ENCODE measurements at places on chromosomes 6 and 20.

DNA sequence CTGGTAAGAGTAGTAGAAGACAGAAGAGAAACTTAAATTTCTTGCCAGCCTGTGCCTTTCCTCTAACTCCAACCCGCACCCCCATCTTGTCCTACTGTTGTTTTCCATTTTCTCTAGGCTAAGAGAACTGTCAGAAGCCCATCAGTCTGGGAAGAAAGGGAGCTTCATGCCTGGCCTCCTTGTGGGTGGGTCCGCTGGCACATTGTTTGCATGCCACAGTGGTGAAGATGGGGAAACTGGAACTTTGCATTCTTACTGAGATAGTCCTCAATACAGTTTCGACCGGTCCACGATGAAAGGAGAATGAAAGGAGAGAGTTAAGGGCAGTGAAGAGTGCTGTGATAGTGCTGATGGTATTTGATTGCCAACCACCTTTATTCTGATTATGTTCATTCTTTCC lies 103.1 kb downstream of the TCP11 start:
- no peak for DNase-seq

DNA sequence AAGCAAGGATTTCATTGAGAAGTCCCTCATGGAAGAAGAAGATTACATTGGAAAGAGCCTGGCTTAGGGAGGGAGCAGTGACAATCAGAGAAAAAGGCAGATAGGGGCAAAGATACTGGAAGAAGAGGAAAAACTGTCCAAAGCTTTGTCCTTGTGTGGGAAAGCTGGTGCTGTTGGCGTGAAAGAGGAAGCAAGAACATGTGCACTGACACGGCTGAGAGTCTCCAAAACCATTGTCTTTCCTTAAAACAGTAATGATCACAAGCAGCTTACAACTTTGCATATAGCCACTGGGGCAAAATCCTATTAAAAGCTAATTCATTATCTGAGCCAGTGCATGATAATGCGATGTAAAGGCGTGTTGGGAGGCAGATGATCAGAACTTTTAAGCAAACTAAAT lies 85.1 kb upstream of the ESR1 start:
- DNase-seq, result no peak

DNA sequence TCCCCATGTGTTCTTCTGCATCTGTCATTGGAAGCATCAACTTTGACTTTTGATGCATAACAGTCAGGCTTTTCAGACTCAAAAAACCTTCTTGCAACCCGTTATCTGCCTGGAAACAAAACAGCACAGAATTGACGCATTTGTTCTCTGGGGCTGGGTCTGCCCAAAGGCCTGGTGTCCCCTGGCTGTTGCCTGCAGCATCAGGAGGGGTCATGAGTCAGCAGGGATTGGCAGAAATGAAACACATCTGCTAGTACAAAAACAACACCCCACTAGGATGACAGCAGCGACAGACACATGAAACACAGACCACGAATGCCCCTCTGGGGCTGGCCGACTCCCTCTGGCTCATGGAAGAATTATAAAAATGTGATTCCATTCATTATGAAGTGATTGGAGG lies 157.6 kb upstream of the INSM1 start:
- no peak for DNase-seq

GRCh38 chr6:57147955-57148858 lies 23.9 kb upstream of the BAG2 start:
- no peak for DNase-seq

- no peak for DNase-seq
Measured at GRCh38 chr6:8157839-8158238, 55.5 kb upstream of the EEF1E1 start.

DNA sequence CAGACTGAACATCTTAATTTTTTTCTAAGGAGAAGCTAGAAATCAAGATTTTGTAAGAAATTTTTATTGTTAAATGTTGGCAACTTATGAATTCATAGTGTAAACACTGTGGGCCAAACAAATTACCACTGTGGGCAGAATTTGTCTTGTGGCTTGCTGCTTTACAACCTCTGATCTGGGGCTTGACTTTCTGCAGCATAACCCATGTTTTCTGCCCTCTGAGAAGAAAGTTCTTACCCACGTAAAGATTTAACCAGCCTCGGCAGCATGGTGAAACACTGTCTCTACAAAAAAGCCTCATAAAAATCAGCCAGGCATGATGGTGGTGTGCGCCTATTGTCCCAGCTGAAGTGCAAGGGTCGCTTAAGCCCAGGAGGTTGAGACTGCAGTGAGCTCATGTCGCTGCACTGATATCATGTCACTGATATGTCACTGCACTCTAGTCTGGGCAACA lies 12.9 kb downstream of the ITCH start:
- no peak for DNase-seq

DNA sequence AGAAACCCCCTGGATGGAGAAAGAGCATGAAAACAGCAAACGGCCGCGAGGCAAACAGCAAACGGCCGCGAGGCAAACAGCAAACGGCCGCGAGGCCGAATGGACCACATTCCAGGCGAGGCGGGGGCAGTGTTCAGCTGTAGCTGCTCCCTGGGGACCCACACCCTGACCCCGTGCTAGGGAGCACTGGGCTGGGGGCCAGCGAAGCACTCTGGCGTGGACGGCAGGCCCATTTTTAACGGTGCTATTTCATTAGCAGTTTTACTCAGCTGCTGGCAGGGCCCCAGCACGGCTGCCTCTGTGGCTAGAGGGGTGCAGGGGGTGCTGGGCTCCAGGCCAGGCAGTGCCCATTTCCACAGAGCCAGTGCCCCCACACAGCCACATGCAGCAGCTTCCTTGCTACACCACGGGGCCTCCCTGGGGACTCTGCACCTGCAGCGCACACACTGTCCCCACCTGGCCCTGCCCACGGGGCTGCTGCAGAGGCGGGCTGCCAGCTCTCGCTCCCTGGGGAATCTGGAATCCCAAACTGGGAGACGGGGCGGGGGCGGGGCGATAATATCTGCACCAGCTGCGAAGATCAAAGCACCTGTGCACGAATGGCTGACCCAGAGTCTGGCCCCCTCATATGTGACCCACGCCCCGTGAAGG lies 35.6 kb upstream of the SLCO4A1 start:
- DNase-seq, result peak; percentile 43

GRCh38 chr20:3433744-3434143 lies 26.3 kb upstream of the DNAAF9 start:
- no peak for DNase-seq

DNA sequence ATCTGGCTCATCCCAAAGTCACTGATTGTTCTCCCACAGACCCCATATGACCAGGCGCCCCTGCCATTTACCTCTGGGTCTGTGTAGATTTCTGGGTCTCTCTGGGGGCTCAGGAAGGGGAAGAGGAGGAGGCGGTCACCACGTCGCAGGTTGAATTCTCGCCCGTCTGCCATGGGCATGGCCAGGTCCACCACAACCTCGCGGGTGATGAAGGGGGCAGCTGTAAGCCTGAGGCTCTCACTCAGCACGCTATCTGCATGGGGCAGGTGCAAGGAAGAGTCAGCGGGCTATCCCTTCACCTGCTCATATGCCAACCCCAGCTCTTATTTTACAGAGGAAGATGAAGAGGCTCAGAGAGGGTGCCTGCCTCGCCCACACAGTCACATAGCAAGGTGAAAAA lies 30.5 kb upstream of the KCNB1 start:
- no peak for DNase-seq

- no peak for DNase-seq
Measured at GRCh38 chr6:110550353-110550752, 73.9 kb upstream of the SLC22A16 start.

DNA sequence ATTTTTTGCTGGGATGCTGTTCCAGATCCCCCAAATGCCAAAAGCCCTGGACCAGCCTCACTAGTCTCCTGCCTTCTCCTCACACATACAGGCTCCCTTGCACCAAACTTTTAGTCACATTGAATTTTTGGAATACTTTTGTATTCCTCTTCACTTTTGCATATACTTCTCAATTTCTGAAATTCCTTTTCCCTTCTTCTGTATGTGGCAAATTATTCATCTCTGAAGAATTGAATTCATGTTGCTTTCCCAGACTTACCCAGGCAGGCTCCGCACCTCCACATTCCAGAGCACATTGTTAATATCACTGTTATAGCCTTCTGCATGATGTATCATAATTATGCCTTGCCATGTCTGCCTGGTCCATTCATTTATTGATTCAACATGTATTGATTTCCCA lies 255.3 kb upstream of the POU3F2 start:
- DNase-seq, result no peak

DNA sequence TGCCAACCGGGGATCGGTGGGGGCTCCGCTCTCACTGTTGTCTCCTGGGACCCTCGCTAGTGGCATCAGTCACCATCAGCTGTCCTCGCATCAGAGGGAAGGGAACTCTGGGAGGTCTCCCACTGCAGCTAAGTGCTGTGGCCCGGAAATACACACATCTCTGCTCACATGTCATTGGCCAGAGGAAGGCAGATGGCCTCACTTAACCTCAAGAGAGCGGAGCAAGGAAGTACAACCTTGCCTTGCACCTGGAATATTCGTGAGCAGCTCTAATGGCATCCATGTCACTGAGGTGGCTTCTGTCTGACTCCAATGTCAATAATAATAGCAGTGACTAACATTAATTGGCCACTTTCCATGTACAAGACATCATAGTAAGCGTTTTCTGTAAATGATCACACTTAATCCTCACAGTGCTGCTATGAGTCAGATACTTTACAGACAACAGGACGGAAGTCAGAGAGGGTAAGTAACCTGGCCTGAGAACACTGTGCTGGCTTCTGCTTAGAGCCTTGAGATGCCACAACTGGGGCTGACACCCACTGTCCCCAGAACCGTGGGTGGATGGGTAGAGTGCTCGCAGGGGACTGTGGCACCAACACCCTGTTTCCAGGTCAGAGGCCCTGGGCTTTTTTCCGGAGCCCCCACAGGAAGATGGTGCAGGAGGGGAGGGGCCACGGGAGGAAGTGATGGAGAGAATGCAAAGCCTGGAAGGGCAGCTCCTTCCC lies 6.0 kb downstream of the LHFPL5 start:
- DNase-seq, result no peak

GRCh38 chr6:149701714-149702113 lies 16.2 kb downstream of the LATS1 start:
- DNase-seq, result no peak

- no peak for DNase-seq
Measured at GRCh38 chr6:84035484-84035883, 1.9 kb downstream of the MRAP2 start.

DNA sequence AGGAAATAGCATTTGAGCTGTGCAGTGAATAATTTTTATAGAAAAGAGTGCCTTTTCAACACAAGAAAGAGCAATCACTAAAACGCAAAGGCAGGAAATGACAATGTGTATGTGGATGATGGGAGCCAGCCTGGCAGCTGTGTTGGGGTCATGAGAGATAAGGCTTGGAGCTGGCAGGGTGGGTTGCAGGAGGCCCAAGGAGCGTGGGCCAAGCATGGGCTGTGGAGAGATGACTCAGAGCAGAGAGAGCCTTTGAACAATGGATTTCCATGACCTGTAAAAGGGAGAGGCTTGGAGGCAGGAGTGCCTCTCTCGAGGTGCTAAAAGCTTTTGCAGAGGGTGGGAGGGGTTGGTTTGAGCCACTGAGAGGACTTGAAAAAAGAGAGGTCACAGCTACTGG lies 6.6 kb upstream of the TBC1D7 start:
- DNase-seq, result no peak

- peak; percentile 88 for DNase-seq
Measured at GRCh38 chr20:46631212-46631869, 19.9 kb downstream of the SLC13A3 start.

- peak; percentile 13 for DNase-seq
Measured at GRCh38 chr20:5895626-5896025, 54.7 kb downstream of the TRMT6 start.

DNA sequence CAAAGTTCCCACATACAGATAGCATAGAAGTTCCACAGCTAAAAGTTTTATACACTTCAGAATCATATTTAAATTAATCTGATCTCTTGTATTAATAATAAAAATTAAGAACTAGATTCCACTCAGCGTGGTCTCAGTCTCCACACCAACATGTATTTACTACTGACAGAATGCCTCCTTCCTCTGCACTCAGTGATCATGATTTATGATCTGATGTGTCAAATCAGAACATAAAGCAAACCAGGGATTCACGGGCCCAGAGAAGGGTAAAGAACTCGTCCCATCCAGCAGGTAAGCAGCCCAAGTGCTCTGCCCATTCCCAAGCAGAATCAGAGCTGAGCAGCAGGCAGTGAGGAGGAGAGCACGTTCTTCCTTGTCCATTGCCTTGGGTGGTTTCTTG lies 14.2 kb upstream of the ATRN start:
- no peak for DNase-seq

DNA sequence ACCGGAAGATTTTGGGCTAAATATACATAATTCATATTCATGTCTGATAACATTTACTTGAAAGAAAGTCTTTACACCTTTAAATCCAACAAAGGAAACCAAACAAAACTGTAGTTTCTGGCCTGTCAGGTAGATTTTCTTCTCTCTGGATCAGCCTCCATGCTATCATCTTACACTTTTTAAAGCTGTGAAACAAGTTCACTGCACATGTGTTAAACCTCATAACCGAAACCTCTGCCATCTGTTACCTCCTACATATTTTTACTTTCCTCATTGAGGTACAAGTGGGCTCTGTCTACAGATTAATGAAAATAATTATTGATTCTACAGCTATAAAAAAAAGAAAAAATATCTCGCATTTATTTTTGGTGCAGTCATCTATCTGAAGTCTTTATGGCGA lies 149.9 kb downstream of the RALGAPA2 start:
- DNase-seq, result no peak

GRCh38 chr20:3679749-3680700 lies 1.8 kb downstream of the ADAM33 start:
- DNase-seq, result no peak

GRCh38 chr6:151958332-151958731 lies 150.8 kb downstream of the ESR1 start:
- no peak for DNase-seq

DNA sequence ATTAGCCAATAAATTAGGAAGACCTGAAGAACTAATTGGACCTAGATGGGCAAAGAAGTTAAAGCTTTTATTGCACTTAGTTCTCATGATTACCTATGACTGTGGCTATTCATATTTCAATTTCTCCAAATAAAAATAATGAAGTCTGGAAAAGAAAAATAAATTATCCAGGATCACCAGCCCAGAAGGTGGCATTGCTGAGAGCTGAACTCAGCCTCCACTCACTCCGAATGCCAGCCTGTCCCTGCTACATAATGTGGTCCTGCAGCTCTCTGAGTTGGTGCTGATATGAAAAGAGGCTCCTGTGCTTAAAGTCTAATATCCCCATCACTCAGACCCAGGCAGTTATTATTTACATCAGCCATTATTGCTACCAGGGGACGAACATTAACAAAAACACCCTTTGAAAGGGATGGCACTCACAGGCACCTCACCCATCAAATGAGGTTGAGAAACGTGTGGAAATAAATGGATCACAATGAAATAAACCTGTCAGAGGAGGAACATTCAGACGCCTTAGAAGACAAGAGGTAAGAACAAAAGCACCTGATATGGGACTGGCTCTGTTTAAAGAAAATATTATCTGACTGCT lies 649.7 kb upstream of the CHD6 start:
- DNase-seq, result no peak

GRCh38 chr20:42063141-42063540 lies 445.0 kb upstream of the CHD6 start:
- no peak for DNase-seq

- no peak for DNase-seq
Measured at GRCh38 chr6:152698692-152699091, 995 bp downstream of the MYCT1 start.

All from HL-60 (cell line).